Pulmonary artery endothelial cell (primary cell): ENCODE measurements at places on chromosomes 11 and 22. TPM values are rescaled to one million over a fixed set of nuclear protein-coding genes. Genes with fewer than 3 reads are reported as not detected.

DNA sequence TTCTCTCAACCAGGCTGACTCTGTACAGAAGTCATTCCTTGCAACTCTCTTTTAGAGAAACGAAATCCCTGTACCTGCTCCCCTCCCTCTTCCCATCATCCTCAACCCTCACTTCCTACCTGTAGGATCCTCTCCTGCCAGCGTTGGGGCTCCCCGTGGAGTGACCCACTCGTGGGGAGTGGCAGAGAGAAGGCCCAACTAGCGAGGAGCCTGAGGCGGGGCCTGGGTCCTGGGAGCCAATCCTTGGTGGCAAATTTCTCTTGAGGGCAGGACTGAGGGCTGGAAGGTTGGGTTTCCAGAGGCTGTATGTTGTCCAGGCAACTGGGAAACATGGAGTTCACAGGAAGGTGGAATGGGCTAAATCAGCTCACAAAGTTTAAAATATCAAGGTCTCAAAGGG, 10.4 kb downstream of the NHERF4 start:
- DNase-seq, result no peak

GRCh38 chr11:14073849-14074476, 111.4 kb downstream of the SPON1 start:
- no peak for DNase-seq

DNA sequence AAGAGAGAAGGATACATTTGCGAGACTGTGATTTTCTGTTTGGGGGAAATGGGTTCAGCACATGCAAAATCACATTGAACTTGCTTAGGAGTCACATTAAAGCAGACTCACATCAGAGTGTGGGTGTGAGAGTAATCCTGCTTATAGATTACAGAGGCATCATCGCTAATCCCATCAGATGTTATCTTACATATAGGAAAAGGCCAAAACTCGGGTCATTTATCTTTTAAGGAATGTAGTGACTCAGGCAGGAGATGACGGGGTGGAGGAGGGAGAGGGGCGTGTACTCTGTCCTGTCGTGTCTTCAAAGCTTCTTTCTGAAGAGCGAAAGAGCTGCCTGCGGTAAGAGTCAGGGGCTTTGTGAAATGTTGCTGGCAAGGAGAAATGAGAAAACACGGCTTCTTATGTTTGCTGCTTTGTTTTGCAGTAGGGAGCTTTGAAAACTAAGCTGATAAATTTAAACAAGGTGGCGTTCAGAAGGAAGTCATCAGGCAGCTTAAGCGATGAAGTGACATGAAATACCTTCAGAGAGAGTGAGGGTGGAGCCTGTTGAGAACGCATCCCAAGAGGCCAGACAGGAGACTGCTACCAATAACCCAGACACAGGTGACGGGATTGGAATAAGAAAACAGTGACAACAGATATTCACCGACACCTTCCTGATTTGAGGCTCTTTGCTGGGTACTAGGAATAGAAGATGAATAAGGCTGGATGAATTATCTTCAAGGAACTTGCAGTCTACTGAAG, 2.2 kb upstream of the C11orf16 start:
- DNase-seq, result no peak

DNA sequence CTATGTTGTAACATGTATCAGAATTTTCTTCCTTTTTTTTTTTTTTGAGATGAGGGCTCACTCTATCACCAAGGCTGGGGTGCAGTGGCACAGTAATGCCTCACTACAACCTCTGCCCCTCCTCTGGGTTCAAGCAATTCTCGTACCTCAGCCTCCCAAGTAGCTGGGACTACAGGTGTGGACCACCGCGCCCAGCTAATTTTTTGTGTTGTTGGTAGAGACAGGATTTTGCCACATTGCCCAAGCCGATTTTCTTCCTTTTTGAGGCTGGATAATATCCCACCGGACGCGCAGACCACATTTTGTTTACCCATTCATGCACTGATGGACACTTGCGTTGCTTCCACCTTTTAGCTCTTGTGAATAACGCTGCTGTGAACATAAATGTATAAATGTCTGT, 97.0 kb downstream of the BRD1 start:
- no peak for DNase-seq

GRCh38 chr11:70242885-70243284, 27.6 kb upstream of the PPFIA1 start:
- DNase-seq, result no peak

The PATE2 gene
- 0.07 and 0.28 TPM in 2 replicates for total RNA-seq

DNA sequence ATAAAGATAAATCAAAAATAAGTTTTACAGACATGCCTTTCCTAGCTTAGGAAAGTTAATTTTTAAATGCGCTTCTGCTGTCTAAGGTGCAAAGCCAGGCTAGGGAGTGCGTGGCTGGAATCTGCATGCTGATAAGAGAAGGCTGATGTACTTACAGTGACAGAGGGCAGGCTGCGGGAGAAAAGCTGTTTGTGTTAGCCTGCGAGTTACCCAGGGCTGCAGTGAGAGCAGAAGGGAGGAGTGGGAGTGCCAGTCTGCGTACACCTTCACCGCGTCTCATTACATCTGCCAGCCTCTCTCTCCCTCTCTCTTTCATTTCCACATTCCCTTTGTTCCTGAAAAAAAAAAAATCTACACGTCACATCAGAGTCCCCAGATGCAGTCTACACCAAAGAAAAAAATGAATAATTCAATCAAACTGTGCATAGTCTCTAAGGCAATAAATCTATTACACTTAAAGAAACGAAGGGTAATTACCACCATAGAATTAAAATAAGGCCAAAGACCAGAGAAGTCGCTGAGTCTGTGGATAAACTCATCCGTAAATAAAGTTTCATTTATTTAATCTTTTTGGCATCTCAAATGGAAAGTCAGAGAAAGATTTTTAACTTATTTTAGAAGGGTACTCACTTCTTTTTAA, 126.4 kb upstream of the C11orf58 start:
- DNase-seq, result no peak

The NXF1 gene
- 14.8 and 38.9 TPM in 2 replicates for total RNA-seq

The SHISAL1 gene
- total RNA-seq, result under 0.01 TPM in 1 of 2 replicates, not detected in the other

The APOBEC3B gene
- 2.4 and 4.2 TPM in 2 replicates for total RNA-seq

DNA sequence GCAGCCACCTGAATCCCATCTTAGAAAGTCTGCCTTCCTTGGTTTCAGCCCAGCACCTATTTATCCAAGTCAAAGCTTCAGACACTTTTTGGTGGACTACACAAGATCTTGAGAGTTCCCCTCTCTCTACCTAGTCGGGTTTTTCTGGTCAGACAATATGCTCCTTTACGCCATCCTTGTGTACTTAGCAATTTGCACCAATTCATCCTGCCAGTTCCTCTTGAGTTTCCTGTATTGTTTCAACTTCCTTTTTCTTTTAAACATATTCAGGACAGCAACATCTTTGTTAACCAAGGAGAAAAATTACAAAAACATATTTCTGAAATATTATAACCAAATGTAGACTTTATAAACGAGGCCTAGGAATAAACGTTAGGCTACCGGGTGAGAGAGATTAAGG, 368.2 kb upstream of the CADM1 start:
- no peak for DNase-seq

The H19 gene
- 0.07 TPM in 1 of 2 replicates, not detected in the other for total RNA-seq

GRCh38 chr11:66973956-66974580, 1.0 kb upstream of the C11orf86 start:
- DNase-seq, result no peak

The CCDC89 gene
- total RNA-seq, result not detected in 2 replicates

GRCh38 chr11:30111786-30112185, 95.0 kb upstream of the KCNA4 start:
- DNase-seq, result no peak

The WNT11 gene
- total RNA-seq, result not detected in 2 replicates

The MUC6 gene
- not detected in 2 replicates for total RNA-seq
